CD4-positive, alpha-beta memory T cell (primary cell): ENCODE measurements at places on chromosomes 2 and 18. TPM values are rescaled to one million over a fixed set of nuclear protein-coding genes. Genes with fewer than 3 reads are reported as not detected.

Gene TXNDC2
- total RNA-seq, result not detected

Gene CAPN14
- total RNA-seq, result 0.61 TPM

Gene PAX3
- not detected for total RNA-seq

Gene ACMSD
- not detected for total RNA-seq

Gene NCKAP5
- not detected for total RNA-seq
